Activated T-helper 2 cell treated with anti-CD3 and anti-CD28 coated beads, Interferon-gamma antibody, Interleukin-2, Interleukin-4, amounts not matched to agents 10 μg/mL and 5 μg/mL and 100 μg/mL, durations not matched to agents 14 hours and 24 hours and 36 hours (primary cell): ENCODE measurements at places on chromosomes 5 and 9.

DNA sequence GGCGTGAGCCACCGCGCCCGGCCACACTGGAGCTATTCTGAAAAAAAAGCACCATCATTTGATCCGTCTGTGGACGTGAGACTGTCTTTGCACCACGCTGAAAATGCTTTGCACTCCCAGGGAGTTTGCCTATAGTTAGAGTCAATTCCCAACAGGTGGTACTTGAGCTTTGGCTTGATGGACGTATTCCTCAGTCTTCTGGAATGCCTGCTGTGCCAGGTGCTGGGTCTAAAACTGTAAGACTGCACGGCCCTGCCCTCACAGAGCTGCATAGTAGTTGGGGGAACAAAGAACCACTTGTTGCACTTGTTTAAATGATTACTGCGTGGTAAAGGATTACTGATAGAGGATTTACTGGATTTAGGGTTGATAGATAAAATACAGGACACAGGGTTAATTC is 3.4 kb upstream of the CCNO start:
- DNase-seq, result no peak

GRCh38 chr5:66207800-66208561 is 63.9 kb downstream of the SREK1 start:
- DNase-seq, result no peak

DNA sequence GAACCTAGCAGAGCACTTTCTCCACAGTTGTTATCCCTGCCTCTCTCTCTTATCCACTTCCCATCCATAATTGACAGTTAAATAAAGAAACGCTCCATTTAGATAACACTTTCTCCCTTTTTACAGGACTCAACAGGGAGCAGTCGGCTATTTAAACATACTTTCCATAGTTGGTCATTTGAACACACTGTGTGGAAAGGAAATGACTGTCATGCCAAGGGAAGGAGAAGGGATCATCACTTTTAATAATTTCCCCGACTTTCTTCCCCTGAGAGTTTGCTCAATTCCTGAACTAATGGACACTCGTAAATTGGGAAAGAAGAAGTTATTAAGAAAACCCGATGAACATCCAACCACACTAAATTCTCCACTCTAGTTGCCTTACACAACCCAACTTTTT is 400.8 kb upstream of the PTGER4 start:
- DNase-seq, result no peak

DNA sequence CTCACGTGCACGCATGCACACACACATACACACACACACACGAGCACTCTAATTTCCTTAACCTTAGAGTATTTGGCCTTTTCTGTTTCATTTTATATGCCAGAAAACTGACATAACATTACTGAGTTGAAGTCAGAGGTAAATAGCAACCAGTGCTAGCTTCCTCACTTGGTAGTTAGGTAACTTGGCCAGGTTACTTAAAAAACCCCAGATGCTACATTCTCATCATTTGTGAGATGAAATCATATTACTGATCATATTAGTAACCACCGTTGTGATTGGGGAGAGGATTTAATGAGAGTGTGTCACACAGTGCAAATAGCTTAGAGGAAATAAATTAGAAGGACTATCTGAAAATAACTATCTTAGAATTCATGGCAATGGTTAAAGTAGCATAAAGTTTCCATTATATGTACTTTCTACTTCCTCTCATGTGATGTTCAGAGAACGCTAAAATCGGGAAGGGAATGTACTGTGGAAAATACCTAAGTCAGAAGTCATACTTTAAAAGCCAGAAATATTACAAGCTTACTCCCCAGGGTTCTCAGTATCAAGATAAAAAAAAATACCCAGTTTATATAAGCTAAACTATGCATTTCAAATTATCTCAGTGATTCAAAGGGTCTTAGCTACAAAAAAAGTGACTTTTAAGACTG is 120.5 kb downstream of the TUSC1 start:
- DNase-seq, result no peak

GRCh38 chr5:159104051-159104651 is 4.4 kb upstream of the EBF1 start:
- no peak for DNase-seq

DNA sequence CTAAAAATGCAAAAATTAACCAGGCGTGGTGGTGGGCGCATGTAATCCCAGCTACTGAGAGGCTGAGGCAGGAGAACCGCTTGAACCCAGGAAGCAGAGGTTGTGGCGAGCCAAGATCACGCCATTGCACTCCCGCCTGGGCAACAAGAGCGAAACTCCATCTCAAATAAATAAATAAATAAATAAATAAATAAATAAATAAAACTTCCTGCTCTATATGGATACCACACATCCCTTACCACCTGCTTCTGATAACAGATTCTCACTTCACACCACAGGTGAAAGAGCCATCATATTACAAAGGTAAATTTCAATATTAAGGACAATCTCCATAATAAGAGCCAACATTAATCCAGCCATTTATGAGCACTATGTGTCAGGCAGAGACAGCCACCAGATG is 9.4 kb upstream of the PWWP2A start:
- DNase-seq, result no peak

GRCh38 chr5:88555674-88556073 is 287.0 kb upstream of the TMEM161B start:
- no peak for DNase-seq

- no peak for DNase-seq
Observed at GRCh38 chr9:60545878-60546385, 368.3 kb upstream of the SPATA31A5 start.

DNA sequence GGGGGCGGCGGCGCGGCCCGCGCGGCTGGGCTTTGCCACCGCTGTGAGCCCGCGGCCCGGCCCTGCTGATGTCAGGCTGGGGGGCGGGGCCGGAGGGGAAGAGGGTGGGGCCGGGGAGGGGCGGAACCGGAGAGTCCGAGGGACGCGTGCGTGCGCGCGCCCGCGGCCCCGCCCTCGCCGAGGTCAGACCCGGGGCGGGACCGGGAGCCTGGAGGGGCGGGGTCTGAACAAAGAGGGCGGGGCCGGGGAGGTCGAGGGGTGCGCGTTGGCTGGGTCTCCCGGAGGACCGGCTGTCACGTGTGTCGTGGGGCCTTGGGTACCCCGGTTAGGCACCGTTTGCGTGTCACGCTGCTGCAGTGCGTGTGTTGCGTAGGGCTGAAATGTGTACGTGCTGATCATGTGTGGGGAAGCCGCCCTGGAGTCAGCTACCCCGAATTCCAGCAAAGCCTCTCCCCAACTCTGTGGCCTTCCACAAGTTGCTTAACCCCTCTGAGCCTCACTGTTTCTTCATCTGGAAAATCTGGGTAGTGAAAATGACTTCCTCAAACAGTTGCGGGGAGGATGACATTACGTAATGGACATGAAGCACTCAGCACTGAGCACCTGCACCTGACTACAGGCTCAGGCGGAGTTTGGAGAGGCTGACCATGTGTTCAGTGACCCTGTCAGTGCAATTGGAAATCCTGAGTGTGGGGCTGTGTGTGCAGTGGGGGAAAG is at the start of gene RALGDS:
TSS of gene RALGDS (minus strand) at position 43 of the 717 bp plus-strand sequence. CDS start 86 bp downstream, outside the sequence.
- peak; percentile 80 for DNase-seq

DNA sequence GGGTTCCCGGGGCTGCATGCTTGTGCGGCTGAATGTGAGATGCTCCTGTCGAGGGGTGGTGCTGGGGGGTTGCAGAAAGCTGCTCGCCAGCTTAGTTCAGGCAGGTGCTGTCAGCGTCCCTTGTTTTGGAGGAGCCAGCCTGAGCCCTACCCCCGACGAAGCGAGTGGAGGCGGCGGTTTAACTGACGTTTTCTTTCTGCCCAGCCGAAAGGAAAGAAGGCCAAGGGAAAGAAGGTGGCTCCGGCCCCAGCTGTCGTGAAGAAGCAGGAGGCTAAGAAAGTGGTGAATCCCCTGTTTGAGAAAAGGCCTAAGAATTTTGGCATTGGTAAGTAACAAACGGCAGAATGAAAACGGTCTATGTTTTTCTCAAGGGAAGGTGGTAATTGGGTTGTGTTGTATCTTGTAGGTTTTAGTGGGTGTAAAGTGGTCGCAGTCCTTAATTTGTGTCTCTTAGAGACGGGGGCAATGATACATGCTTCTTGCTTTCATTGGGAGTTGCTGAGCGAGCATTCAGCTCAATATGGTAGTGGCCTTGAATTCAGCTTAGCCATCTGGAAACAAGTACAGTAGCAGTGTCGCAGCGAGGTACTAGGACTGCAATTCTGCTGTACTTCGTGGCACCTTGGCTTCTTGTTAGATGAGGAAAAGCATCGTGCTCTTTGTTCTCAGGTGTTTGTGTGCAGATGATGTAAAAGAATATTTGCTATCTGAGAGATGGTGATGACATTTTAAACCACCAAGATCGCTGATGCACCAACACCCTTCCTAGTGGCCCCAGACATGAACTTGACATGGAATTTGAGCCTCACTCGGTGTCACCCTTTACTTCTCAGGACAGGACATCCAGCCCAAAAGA is 928 bp downstream of the RPL7A start:
- DNase-seq, result no peak

DNA sequence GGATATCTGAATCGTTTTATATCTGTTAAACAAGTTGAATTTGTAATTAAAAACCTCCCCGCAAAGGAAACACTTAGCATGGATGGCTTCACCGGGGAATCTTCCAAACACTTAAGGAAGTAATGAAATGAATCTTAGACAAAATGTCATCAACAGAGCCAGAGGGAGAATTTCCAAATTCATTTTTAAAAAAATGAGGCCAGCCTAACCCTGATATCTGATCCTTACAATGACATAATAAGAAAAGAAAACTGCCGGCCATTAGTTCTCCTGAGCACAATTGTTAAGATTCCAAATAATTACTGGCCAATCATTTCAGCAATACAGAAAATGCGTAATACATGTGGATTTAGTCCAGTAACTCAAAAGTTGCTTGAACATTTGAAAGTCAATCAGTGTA is 6.1 kb upstream of the KIF12 start:
- no peak for DNase-seq

- no peak for DNase-seq
Observed at GRCh38 chr9:127806871-127807270, 4.2 kb downstream of the FPGS start.

- no peak for DNase-seq
Observed at GRCh38 chr5:113807427-113807991, 294.0 kb downstream of the YTHDC2 start.

DNA sequence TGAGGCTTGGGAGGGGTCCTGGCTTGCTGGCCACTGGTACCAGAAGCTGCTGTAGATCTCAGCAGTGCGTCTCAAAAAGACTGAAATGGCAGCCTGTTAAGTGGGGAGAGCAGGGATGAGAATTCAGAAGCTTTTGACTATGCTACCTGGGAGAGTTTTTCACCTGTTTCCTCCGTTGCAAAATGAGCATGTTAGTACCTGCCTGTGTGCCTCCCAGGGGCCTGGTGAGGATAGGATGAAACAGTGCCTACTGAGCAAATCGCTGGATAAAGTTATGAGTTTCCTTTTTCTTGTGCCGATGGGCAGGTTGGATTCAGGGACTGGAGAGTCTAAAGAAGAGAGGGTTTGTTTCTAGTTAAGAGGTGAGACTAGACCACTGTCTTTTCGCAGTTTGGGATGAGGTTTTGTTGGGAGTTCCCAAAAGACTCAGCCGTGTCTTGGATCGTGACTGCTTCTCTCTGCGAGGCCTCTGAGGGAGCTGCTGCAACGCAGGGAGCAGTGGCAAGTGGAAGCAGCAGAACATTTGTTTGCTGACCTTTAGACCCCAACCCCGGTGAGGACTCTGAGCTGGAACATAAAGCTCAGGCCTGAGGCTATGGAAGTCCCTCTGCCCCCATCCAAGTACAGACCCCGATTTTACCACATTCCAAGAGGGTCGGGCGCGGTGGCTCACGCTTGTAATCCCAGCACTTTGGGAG is 1.4 kb downstream of the RALGPS1 start:
- no peak for DNase-seq

GRCh38 chr9:34493972-34494535 is 28.7 kb downstream of the ENHO start:
- DNase-seq, result peak; percentile 30

DNA sequence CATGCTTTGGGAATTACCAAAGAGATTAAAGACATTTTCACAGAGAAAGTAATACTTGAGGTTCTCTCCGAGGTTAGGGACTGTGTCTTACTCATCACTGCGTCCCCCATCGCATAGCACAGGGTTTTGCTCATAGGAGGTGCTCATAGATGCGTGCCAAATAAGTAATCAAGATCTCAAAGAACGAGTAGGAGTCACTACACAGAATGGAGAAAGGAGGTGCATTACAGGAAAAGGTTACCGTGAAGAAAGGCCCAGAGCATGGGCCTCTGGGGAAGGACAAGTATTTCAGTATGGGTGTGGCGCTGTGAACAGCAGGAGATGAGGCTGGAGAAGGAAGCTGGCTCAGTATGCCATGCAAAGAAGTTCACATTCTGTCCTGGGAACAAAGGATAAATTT is 182.4 kb downstream of the ACTL7B start:
- DNase-seq, result no peak

DNA sequence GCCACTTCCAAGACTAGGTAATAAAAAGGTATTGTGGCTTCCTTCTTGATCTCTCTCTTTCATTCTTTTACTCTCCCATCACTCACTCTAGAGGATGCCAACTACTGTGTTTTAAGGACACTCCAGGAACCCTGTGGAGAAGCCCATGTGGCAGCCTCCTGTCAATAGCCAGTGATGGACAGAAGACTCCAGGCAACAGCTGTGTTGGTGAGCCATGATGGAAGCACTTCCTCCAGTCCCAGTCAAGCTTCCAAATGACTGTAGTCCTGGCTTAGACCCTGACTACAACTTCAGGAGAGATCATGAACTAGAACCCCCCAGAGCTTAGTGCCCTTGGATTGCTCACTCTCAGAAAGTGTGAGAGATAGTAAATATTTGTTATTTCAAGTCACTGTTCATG is 123.9 kb downstream of the PPP2R2B start:
- DNase-seq, result no peak

DNA sequence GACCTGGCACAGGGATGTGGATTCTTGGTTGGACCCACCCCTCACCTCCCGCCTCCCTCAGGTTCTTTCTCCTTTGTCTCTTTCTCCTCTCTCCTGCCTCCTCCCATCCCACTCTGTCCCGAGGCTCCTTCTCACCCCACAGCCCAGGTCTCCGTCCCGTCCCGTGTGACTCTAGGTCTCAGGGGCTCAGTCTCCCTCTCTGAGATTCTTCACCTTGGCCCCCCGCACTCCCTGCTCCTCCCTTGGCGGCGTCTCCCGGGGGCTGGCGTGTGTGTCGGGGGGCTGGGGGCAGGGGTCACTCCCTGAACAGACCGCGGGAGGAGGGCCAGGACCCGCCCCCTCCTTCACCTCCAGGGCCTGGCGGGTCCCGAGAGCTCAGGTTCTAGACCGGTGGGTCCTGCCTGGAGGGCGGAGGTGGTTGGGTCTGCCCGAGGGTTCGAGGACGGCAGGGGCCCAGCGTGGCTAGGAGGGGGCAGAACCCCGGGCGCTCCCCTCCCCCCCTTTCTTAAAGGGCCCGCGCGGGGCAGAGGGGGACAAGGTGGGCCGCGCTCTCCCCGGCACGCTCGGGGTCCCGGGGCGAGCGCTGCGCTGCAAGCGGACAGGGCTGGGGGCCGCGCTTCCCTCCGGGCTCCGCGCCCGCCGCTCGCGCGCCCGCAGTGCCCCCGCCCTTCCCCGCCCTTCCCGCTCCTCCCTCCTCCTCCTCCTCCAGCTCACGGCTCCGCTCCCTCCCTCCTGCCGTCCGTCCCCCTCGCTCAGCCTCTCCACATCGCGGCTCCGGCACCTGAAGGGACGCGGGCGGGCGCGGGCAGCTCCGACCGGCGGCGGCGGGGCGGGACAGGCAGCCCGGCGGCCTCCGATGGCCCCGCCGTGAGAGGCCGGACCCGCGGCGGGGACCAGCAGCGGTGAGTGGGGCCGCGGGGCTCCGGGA is at the start of gene PSD2:
TSS of gene PSD2 (plus strand) at position 735 of the 928 bp plus-strand sequence. CDS start 13,633 bp downstream, outside the sequence.
- no peak for DNase-seq

- DNase-seq, result no peak
Observed at GRCh38 chr5:149216496-149216895, 55.2 kb upstream of the AFAP1L1 start.

- DNase-seq, result no peak
Observed at GRCh38 chr9:130112538-130113151, 58.9 kb downstream of the GPR107 start.
